ENCODE measurements at places on chromosomes 13 and 19. TPM values are rescaled to one million over a fixed set of nuclear protein-coding genes. Genes with fewer than 3 reads are reported as not detected.

Gene KLK6
- not detected for total RNA-seq

DNA sequence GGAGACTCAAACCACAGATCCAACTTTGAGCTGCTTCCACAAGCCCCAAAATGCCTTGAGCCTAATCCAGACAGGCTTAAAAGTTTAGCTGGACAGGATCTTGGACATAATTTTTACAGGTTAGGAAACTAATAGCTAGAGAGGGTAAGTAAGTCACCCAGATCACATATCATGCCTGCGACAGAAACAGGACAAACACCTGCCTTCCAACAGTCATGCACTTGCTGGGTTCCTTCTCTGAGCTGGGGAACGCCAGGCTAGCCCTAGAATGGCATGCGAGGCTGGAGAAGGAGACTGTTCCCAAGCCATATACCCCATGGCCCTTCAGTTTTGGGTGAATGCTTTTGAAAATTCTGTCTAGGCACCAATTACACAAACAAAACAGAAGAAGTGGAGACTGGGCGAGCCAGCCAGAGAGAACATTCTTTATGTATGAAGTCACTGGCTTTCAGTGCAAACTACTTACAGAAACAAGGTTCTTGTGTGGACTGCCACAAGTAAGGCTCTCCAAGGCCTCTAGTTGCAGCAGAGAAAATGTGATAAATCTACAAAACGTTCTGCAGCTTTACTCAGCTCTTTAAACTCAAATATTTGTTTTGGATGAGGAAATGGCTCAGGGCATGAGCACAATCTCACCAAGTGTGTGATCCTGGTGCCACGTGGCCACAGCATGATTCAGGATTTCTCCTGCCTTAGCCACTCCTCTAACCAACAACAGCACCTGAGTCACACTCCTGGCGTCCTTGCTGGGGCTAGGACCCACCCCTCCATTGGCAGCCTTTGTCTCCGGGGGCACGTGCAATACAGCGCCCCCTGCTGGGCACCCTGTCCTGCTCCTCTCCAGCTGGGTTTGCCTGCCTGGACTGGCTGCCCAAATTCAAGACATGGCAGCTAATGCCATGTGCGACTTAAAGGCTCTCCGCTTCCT is 73.4 kb upstream of the UBL3 start:
- peaks cover 39% of the 10 kb centered on the region for H3K4me1 ChIP-seq
- H3K27ac ChIP-seq: peak overlapping the region; percentile 81
- H3K27me3 ChIP-seq: no peaks in the 10 kb centered on the region
- peak; percentile 36 for DNase-seq

Gene IRGC
- total RNA-seq: not detected

DNA sequence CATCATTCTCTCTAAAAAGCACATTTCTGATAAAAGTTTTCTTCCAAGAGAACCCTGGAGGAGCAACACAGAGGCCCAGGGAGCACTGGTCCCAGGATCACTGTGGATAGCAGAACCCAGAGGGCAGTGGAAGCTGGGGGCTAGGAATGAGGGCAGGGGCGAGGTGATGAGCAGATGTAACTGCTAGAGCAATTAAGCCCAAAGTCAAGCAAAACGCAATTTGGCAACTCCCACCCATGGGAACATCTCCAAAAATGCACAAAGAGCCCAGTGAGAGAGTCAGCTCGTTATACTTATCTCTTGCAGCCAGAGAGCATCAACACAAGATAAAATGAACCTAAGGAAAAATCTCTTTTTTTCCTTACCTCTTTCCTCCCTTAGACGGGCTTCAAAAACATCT is 284.2 kb downstream of the TBC1D4 start:
- no peaks in the 10 kb centered on the region for H3K36me3 ChIP-seq
- no peak overlapping the region for H3K4me3 ChIP-seq
- no peak overlapping the region for H3K27ac ChIP-seq
- no peak for DNase-seq
- H3K4me1 ChIP-seq: peaks cover 7% of the 10 kb centered on the region

DNA sequence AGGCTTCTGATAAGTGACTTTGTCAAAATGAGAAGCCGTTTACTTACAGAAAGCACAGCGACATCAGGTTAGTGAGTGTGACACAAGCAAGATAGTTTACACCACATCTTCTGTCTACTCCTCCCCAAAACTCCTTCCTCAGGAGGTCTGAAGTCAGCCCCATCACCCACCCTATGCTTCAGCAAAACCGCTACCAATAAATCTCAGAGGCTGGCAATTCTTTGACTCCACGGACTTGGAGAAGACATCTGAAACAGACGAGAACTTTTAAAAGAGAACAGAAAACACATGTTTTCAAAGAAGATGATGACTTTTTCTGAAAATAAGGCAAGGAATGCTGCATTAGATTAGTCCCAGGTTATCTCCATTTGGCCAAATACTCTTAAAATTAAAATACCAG is 261.1 kb downstream of the TBC1D4 start:
- no peaks in the 10 kb centered on the region for H3K4me1 ChIP-seq
- H3K27me3 ChIP-seq: no peaks in the 10 kb centered on the region
- no peaks in the 10 kb centered on the region for H3K36me3 ChIP-seq
- no peak overlapping the region for H3K27ac ChIP-seq
- DNase-seq: no peak

GRCh38 chr13:30440910-30441703 is 18.8 kb downstream of the UBE2L5 start:
- H3K27me3 ChIP-seq: no peaks in the 10 kb centered on the region
- no peak for DNase-seq

Gene CDX2
- total RNA-seq: not detected

DNA sequence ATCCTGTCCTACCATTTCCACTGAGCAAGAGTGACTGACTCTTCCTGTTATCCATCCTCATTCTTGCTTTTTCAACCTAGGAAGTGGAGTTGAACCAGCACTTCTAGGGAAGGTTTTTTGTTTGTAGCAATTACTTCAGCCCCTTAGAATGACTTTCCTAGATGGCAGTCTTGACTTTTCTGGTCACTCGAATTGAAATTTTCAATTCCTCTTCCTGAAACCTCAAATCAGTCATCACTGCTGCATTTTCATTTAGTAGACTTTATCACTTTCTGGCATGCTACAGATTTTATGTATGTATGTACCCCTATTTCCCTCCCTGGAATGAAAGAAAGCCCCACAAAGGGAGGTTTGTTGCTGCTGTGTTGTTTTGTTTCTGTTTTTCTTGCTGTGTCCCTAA is 915.9 kb downstream of the PCDH17 start:
- H3K36me3 ChIP-seq: no peaks in the 10 kb centered on the region
- H3K27me3 ChIP-seq: no peaks in the 10 kb centered on the region
- no peak overlapping the region for H3K4me3 ChIP-seq
- no peak for DNase-seq

GRCh38 chr19:7272856-7273578 is 21.2 kb downstream of the INSR start:
- H3K36me3 ChIP-seq: no peaks in the 10 kb centered on the region
- DNase-seq: no peak
- no peak overlapping the region for H3K27ac ChIP-seq
- H3K4me1 ChIP-seq: no peaks in the 10 kb centered on the region
- H3K4me3 ChIP-seq: no peak overlapping the region

Gene ITGBL1
- total RNA-seq: 81.4 TPM

DNA sequence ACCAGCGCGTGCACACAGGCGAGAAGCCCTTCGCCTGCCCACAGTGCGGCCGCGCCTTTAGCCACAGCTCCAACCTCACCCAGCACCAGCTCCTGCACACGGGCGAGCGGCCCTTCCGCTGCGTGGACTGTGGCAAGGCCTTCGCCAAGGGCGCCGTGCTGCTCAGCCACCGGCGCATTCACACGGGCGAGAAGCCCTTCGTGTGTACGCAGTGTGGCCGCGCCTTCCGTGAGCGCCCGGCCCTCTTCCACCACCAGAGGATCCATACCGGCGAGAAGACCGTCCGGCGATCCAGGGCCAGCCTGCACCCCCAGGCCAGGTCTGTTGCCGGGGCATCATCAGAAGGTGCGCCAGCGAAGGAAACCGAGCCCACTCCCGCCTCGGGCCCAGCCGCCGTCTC is 4.4 kb upstream of the ZNF446 start:
- H3K36me3 ChIP-seq: peaks cover 51% of the 10 kb centered on the region
- peaks cover 18% of the 10 kb centered on the region for H3K4me1 ChIP-seq
- H3K4me3 ChIP-seq: no peak overlapping the region
- no peak for DNase-seq
- H3K27ac ChIP-seq: no peak overlapping the region
- no peaks in the 10 kb centered on the region for H3K27me3 ChIP-seq

DNA sequence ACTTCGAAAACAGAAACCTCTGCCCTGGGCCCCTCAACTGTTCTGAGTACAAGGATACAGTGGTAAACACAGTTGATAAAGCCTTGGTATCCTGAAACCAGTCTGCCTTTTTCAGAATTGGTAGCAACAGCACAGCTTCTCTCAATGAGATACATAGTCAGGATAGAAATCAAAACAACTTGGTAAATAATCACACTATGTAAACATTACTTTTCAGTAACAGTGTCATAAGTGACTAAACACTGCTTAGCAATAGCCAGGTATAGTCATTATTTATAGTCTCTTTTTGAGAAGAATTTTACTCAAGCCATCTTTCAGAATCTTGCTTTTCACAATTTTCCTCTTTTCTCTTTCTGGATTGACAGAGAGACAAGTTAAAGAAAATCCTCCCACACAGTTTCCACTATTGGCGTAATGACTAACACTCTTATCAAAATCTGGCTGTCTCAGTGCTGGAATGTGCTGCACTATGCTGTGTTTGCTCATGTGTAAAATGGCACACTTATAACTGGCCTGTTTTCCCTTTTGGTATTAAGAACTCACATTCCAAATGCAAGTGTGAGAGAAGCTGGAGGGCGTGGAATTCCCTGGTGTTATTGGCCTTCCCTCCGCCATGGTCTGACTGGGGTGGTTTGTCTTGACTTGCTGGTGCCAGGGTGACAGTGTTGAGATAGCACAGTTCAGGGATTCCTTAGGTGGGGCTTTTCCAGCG is 368.8 kb downstream of the TDRD3 start:
- no peak overlapping the region for H3K4me3 ChIP-seq
- DNase-seq: no peak
- H3K36me3 ChIP-seq: no peaks in the 10 kb centered on the region
- H3K27me3 ChIP-seq: no peaks in the 10 kb centered on the region
- H3K4me1 ChIP-seq: no peaks in the 10 kb centered on the region
- no peak overlapping the region for H3K27ac ChIP-seq

- no peaks in the 10 kb centered on the region for H3K4me1 ChIP-seq
- H3K36me3 ChIP-seq: no peaks in the 10 kb centered on the region
- no peak for DNase-seq
- H3K27ac ChIP-seq: no peak overlapping the region
These were observed 167.6 kb downstream of the PTPRS start for GRCh38 chr19:5172859-5173630.

DNA sequence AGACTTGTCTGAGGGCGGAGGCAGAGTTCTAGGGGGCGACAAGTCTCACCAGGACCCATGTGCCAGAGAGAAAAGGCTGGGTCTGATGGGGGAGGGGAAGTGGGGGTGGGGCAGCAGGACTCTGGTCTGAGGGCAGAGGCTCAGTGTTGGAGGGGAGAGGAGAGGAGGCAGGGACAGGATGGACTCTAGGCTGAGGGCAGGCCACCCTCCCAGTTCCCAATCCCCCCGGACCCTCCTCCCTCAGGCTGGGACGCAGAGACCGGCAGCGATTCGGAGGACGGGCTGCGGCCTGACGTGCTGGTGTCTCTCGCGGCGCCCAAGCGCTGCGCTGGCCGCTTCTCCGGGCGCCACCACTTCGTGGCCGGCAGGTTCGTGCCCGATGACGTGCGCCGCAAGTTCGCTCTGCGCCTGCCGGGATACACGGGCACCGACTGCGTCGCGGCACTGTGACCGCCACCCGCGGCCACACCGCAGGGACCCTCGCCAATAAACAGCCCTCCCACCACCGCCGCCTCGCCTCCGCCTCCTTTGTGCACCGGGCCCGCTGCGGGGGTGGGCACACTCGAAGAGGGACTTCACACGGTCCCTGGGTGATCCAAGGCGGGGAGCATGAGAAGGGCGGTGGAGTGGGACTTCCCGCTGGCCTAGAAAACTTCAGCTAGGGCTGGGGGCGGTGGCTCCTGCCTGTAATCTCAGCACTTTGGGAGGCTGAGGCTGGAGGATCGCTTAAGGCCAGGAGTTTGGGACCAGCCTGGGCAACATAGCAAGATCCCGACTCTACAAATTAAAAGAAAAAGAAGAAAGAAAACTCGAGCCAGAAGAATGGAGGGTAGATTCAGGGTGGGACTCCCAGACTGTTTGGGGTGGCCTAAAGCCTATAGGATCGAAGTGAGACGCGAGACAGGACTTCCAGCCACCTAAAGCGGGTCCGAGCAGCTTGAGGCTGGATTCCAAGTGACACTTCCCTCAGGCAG is 703 bp upstream of the CILP2 start:
- H3K27ac ChIP-seq: no peak overlapping the region
- DNase-seq: no peak
- H3K36me3 ChIP-seq: no peaks in the 10 kb centered on the region

- H3K36me3 ChIP-seq: no peaks in the 10 kb centered on the region
- no peak overlapping the region for H3K27ac ChIP-seq
- no peak for DNase-seq
These were observed 172.7 kb downstream of the KLF5 start for GRCh38 chr13:73231471-73231870.

DNA sequence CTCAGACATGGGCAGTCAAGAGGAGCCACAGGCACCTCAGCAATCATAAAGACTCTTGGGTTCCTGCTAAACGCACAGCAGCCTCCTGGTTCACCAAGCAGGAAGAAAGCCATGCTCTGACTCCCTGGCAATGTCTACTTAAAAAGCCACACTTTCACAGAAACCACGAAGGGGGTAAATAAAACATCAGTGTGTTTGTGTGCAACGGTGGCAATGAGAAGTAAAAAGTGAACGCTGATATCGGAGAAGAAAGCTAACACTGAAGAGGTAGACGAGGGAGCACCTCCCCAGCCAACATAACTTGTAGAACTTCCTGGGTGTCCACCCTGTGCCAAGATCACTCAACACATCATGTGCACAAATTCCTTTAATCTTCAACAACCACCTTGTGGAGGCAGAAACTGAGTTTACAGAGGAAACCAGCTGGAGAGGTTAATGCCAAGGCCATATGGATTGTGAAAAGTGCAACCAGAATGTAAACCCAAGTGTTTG is 30.2 kb downstream of the HSPH1 start:
- no peak for DNase-seq
- no peak overlapping the region for H3K27ac ChIP-seq
- H3K4me1 ChIP-seq: no peaks in the 10 kb centered on the region
- H3K27me3 ChIP-seq: no peaks in the 10 kb centered on the region
- H3K4me3 ChIP-seq: no peak overlapping the region
- H3K36me3 ChIP-seq: no peaks in the 10 kb centered on the region

- H3K27ac ChIP-seq: no peak overlapping the region
- H3K4me3 ChIP-seq: no peak overlapping the region
- DNase-seq: no peak
- H3K27me3 ChIP-seq: no peaks in the 10 kb centered on the region
These were observed 862.8 kb upstream of the SLITRK1 start for GRCh38 chr13:84745051-84745551.
